ENCODE measurements at places on chromosomes 1 and 21.
A peak's percentile ranks its signal among the peaks of the same experiment; 100 is the strongest.

DNA sequence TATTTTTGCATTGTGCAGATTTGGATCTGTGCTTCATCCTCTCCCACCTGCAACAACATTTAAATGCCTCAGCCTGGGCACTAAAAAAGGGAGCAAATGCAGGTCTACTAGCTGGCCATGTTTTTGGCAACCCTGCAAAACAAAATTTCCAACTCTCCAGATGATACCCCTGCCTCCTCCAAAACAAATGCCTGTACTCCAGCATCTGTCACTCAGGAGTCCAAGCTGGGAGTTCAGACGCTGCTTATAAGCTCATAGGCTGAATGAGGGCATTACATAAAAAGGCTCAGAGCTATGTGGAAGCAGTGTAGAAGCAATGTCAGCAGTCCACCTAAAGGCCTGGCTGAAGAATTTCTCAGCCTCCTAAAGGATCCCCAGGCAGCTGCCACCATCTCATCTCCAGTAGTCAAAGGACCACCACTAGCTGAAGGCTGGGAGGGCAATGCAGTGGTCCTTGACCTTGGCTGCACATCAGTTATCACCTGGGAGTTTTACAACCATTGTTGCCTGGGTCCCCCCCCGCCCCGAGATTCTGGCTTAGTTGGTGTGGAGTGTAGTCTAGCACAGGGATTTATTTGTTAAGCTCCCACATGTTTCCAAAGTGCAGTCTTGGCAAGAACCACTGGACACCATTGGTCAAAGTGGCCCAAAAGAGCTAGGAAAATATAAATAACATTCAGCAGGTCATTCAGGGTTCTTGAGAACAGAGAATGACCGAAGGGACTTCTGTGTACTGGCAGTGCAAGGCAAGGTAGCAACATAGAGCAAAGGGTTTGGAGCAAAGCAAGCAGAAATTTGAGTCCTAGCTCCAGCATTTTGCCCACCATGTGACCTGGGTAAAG, 57.2 kb downstream of the ITPKB start:
- DNase-seq = peak; percentile 57

GRCh38 chr1:202237052-202237451, 43.5 kb downstream of the LGR6 start:
- peak; percentile 72 for DNase-seq

- peak; percentile 36 for DNase-seq
Observed at GRCh38 chr1:167797015-167797414, 75.2 kb downstream of the MPZL1 start.

- no peak for DNase-seq
Observed at GRCh38 chr1:108972951-108973350, 9.7 kb upstream of the CLCC1 start.

DNA sequence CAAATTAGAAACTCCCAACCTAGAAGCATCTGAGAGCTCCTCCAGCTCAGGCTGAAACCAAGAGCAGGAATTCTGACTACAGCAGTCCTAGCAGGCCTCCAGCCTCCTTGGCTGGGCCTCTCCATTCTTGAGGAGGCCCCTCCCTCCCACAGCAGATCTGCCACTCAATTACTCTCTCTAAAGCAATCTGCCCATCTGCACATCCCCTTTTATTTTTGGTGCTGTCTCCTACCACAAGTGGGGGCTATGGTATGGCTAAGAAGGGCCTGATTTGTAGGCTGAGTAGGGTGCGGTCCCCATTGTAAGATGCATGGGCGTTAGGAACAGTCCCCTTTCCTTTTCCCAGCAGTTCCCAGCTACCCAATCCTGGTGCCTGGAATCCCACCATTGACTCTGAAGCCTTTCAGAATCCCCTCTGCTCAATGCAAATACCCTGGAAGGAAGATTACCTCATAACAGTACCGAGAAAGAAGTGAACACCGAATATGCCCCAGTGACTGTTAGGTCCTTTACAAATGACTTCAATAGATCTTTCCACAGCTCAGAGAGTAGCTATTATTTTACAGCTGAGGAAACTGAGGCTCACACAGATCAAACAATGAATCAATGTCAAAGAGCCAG, 11.6 kb upstream of the TTC39A start:
- DNase-seq = peak; percentile 82

DNA sequence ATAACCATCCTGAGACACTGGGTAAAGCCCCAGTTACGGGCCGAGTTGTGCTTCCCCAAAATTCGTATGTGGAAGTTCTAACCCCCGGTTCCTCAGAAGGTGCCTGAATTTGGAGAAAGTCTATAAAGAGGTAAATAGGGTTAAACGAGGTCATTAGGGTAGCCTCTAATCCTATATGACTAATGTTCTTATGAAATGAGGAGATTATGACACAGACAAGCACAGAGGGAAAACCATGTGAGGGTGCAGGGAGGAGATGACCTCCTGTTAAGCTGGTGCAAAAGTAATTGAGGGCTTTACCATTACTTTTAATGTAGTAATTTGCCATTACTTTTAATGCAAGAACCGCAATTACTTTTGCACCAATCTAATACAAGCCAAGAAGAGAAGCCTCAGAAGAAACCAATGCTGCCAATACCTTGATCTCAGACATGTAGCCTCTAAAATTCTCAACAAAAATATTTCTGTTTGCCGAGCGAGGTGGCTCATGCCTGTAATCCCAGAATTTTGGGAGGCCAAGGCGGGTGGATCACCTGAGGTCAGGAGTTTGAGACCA, 260.8 kb downstream of the GPATCH2 start:
- DNase-seq = no peak

DNA sequence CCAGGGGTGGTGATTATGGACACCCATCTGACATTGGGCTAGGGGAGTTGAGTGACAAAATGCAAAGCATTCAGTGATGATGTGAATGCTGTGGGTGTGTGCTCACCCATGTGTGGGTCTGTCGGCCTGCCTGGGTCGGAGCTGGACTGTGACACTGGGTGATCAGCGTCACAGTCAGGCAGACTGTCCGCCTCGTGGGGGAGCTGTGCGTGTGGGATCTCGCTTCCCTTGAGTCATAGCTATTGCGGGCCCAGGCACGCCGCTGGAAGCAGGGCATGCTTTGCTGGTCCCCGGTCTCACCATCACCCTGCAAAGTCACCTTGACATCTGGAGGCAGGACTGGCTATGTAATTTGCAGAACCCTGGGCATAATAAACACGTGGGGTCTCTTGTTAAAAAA, 156.9 kb upstream of the IGSF21 start:
- no peak for DNase-seq

DNA sequence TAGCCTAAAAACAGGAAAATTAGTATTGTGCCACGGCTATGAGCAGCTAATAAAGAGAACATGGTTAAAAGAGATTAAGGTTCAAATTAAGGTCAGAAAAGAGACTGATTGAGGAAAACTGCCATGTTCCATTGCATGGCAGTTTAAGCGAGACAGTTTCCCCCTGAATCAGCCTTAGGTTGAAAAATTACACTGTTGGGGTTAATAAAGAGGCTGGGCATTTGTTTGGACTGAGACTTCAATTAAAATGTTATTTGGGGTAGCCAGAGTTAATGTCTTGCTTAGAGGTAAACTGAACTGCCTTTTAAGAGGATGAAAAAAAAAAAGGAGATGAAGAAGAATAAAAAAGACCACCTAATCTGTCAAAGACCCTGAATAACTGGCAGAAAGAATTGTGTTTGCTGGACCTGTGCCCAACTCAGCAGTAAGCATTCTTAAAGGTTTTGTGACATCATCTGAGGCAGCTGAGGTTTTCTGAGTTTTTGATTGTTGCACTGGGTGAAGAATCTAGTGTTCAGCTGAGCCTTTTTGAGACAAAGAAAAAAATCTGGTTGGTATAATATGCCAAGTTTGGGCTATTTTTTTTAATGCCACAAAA, 17.7 kb upstream of the PROX1 start:
- DNase-seq = no peak

- no peak for DNase-seq
Observed at GRCh38 chr1:76568573-76569238, 298.6 kb upstream of the ST6GALNAC5 start.

- peak; percentile 3 for DNase-seq
Observed at GRCh38 chr1:213719462-213719861, 268.3 kb upstream of the PROX1 start.

GRCh38 chr21:19010251-19010650, 606.7 kb upstream of the TMPRSS15 start:
- no peak for DNase-seq

- DNase-seq = no peak
Observed at GRCh38 chr1:27589441-27589840, 14.5 kb downstream of the AHDC1 start.

GRCh38 chr1:179828554-179829110, 49.0 kb downstream of the TOR1AIP2 start:
- no peak for DNase-seq

DNA sequence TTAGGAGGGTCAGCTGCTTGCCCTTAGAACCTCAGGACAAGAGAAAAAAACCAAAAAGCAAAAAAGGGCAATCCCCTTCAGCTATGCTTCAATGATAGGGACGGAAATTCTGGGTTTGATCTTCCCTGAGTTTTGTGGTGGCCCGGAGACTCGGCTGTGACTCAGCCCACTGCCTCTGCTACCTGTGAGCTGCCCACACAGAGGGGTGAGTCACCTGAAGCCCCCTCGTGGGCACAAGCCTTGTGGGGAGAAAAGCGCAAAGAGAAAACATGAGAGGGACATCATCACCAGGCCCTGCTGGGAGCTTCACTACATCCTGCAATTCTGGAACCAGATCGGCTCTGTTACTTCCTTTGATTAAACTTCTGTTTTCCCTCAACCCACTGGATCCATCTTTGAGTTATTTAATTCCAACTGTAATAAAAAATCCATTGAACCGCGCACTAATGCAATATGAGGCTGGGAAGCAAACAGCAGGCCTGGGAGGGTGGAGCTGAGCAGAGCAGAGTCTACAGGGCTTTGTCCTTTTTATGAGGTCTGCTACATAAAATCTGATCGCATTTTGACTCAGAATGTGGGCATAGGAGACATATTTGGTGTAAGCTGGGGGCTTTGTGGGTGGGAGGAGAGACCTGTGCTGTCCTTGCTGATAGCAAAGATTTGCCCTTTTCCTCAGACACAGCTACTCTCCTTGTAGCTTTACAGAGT, 58.7 kb upstream of the STUM start:
- DNase-seq = no peak

DNA sequence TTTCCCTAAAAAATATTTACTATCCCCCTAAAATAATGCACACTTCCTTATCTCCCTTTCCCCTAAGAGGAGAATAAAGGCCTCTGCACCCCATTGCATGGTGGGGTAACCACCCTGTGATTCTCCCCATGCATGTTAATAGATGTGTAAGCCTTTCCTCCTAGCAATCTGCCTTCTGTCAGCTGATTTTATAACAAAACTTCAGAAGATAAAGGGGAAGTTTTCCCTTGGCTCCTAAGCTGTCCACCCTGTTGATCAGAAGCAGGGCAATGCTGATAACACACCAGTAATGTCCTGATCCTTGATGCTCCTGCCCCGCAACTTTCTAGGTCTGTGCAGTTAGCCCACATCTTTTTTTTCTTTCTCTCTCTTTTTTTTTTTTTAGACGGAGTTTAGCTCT, 11.4 kb upstream of the RNF187 start:
- no peak for DNase-seq

GRCh38 chr1:26822737-26823395, 3.6 kb upstream of the ZDHHC18 start:
- DNase-seq = no peak

- no peak for DNase-seq
Observed at GRCh38 chr1:5730272-5731109, 261.7 kb downstream of the NPHP4 start.

DNA sequence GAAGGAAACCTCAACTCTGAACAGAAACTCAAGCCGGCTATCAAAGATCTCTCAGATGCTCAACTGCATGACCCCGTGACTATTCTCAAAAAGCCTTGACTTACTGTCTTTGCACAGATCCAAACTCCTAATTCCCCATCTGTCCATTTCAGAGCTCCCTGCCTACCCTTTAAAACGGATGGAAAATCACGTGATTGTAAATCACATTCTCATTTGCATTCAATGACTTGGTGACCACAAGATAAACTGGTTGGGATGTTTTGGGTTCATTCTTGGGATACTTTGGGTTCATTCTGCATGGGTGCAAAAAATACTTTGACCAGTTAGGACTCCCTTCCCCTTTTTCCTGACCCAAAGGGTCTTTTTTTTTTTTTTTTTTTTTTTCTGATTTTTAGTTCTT, 41.3 kb upstream of the RUNX1 start:
- DNase-seq = no peak

- DNase-seq = no peak
Observed at GRCh38 chr21:32321480-32321879, 22.8 kb downstream of the MRAP start.

DNA sequence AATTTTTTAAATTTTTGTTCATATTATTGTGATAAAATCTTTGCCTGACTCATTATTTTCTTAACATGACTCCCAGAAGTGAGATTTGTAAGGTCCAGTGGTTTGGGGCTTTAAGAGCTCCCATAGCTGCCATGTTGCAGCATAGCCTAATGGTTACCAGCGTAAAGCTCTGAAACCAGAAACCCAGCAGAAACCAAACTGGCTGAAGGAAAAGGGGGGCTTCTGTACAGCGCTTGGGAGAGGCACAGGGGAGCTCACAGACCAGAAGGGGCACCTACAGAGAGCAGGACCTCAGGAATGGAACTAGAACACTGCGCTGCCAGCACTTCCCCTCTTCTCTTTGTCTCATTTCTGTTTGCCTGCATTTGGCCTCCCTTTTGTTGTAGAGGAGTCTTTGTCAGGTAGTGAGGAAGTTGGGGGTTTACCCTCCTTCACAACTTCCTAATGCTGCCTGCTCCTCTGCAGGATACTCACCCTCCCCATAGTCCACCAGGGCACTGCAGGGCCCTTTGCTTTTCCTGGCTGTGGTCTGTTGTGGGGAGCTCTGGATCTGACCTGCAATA, 2.6 kb upstream of the PYCR2 start:
- DNase-seq = no peak

GRCh38 chr1:17735348-17735747, 19.8 kb upstream of the ACTL8 start:
- DNase-seq = no peak

GRCh38 chr1:241462391-241462790, 57.2 kb downstream of the FH start:
- DNase-seq = no peak

- DNase-seq = peak; percentile 66
Observed at GRCh38 chr1:228555074-228555994, 68.2 kb downstream of the RNF187 start.

DNA sequence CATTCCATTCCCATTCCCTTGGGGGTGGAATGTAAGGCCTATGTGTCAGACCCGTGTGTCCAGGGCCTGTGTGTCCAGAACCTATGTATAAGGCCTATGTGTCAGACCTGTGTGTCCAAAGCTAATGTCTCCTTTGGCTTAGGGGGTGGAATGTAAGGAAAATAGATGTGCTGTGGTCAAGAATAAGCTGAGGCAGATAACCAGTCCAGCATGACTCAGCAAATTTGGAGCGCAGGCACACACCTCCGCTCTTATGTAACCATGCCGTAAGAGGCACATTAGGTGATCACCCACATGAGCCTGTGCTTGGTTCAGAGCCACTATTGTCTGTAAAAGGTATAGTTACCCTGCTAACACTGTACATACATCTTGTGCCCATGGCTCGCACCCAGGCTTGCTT, 150.8 kb upstream of the SGIP1 start:
- DNase-seq = peak; percentile 32

Measured in NAMALWA (cell line).